ENCODE measurements at places on chromosomes 16 and 17. TPM values are rescaled to one million over a fixed set of nuclear protein-coding genes. Genes with fewer than 3 reads are reported as not detected.

- DNase-seq = no peak
- no peak overlapping the region for H3K27ac ChIP-seq
- H3K4me3 ChIP-seq = no peak overlapping the region
- no peaks in the 10 kb centered on the region for H3K4me1 ChIP-seq
Measured at GRCh38 chr17:82684228-82684841, 14.2 kb downstream of the RAB40B start.

GRCh38 chr17:42675348-42675964, 1.3 kb downstream of the PLEKHH3 start:
- peak; percentile 23 for DNase-seq
- H3K4me3 ChIP-seq = no peak overlapping the region
- H3K36me3 ChIP-seq = no peaks in the 10 kb centered on the region
- peaks cover 47% of the 10 kb centered on the region for H3K27me3 ChIP-seq
- H3K4me1 ChIP-seq = peaks cover 76% of the 10 kb centered on the region

DNA sequence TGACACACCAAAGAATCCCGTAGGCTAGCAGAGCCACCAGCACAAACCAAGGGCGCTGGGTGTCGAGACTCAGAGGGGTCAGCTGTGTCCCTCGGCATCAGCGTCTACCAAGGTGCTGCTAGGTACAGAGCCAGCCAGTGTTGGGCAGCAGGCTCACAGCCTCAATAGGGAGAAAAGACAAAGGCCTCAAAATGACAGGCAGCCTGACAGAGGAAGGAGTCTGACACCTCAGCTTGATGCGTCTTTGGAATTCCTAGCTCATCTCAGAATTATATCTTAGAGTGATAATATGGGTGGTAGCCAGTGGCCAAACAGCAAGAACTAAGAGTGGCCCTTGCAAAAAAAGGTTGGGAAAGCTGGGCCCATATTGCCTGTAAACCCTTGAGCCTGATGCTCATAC, 45.9 kb downstream of the HS3ST3B1 start:
- no peaks in the 10 kb centered on the region for H3K4me1 ChIP-seq
- no peak for DNase-seq
- H3K4me3 ChIP-seq = no peak overlapping the region
- H3K27me3 ChIP-seq = no peaks in the 10 kb centered on the region
- H3K27ac ChIP-seq = no peak overlapping the region
- H3K36me3 ChIP-seq = peaks cover 17% of the 10 kb centered on the region

GRCh38 chr16:73711406-73712080, 585.1 kb upstream of the PSMD7 start:
- no peaks in the 10 kb centered on the region for H3K4me1 ChIP-seq
- no peaks in the 10 kb centered on the region for H3K36me3 ChIP-seq
- H3K27me3 ChIP-seq = no peaks in the 10 kb centered on the region

GRCh38 chr17:44775136-44775837, 16.5 kb downstream of the ADAM11 start:
- peaks cover 2% of the 10 kb centered on the region for H3K27me3 ChIP-seq
- H3K36me3 ChIP-seq = no peaks in the 10 kb centered on the region
- peak; percentile 99 for DNase-seq
- H3K4me1 ChIP-seq = peaks cover 29% of the 10 kb centered on the region
- H3K4me3 ChIP-seq = peak overlapping the region; percentile 52
- H3K27ac ChIP-seq = no peak overlapping the region

- peaks cover 16% of the 10 kb centered on the region for H3K27me3 ChIP-seq
- no peaks in the 10 kb centered on the region for H3K36me3 ChIP-seq
- DNase-seq = no peak
- H3K4me1 ChIP-seq = peaks cover 13% of the 10 kb centered on the region
- H3K4me3 ChIP-seq = no peak overlapping the region
- H3K27ac ChIP-seq = no peak overlapping the region
Measured at GRCh38 chr17:38415250-38416194, 12.7 kb upstream of the ARHGAP23 start.

GRCh38 chr17:8080799-8081219, 6.7 kb downstream of the ALOX12B start:
- no peaks in the 10 kb centered on the region for H3K36me3 ChIP-seq
- no peak overlapping the region for H3K27ac ChIP-seq
- DNase-seq = no peak
- H3K4me3 ChIP-seq = no peak overlapping the region
- peaks cover 19% of the 10 kb centered on the region for H3K4me1 ChIP-seq

The ATP2A1 gene
- total RNA-seq = 0.75 TPM

The MYH2 gene
- total RNA-seq = not detected

- H3K4me3 ChIP-seq = no peak overlapping the region
- H3K36me3 ChIP-seq = peaks cover 14% of the 10 kb centered on the region
- H3K27ac ChIP-seq = peak overlapping the region; percentile 44
- no peaks in the 10 kb centered on the region for H3K27me3 ChIP-seq
Measured at GRCh38 chr17:3710951-3711383, 12.7 kb upstream of the HASPIN start.

- no peak overlapping the region for H3K27ac ChIP-seq
- H3K36me3 ChIP-seq = no peaks in the 10 kb centered on the region
- H3K27me3 ChIP-seq = peaks cover 27% of the 10 kb centered on the region
- H3K4me1 ChIP-seq = peaks cover 16% of the 10 kb centered on the region
- no peak overlapping the region for H3K4me3 ChIP-seq
Measured at GRCh38 chr17:41733348-41734138, 900 bp downstream of the HAP1 start.

- no peaks in the 10 kb centered on the region for H3K4me1 ChIP-seq
- no peak for DNase-seq
- no peak overlapping the region for H3K4me3 ChIP-seq
- H3K36me3 ChIP-seq = no peaks in the 10 kb centered on the region
- no peaks in the 10 kb centered on the region for H3K27me3 ChIP-seq
- H3K27ac ChIP-seq = no peak overlapping the region
Measured at GRCh38 chr16:57837305-57838125, 35.2 kb upstream of the KIFC3 start.

GRCh38 chr17:71667661-71668060, 453.2 kb upstream of the SOX9 start:
- H3K4me1 ChIP-seq = no peaks in the 10 kb centered on the region
- H3K27ac ChIP-seq = no peak overlapping the region
- H3K27me3 ChIP-seq = no peaks in the 10 kb centered on the region
- no peaks in the 10 kb centered on the region for H3K36me3 ChIP-seq
- DNase-seq = no peak

DNA sequence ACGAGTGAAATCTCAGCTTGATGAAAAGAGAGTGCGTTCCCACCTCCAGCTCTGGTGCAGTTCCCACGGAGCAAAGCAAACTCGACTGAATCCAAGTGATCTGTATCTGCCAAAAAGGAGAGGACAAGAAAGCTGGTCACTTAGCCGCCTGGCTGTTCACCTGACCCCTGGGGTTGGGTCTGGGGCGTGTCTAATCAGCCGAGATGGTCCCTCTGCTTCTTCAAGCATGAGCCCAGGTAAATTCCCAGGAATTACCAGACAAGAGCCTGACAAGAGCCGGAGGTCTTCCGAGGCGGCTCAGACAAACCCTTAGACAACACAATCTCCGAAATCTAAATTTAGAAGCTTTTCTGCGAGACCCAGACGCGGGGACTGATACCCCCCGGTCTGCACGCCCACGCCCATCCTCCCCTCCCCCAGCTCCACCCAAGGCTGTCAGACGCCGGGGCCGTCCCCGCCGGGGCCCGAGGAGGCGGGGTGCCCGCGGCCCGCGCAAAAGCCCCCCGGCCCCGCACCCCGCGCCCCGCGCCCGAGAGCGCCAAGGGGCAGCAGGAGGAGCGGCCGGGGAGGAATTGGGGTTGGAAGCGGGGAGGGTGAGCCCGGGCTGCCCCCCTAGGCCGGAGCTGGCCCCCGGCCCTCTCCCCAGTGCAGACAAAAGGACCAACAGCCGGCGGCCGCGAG, 674 bp downstream of the ZNF821 start:
- H3K36me3 ChIP-seq = no peaks in the 10 kb centered on the region
- H3K27ac ChIP-seq = peak overlapping the region; percentile 64
- peak overlapping the region; percentile 74 for H3K4me3 ChIP-seq
- peak; percentile 73 for DNase-seq

The TPSAB1 gene
- total RNA-seq = not detected

DNA sequence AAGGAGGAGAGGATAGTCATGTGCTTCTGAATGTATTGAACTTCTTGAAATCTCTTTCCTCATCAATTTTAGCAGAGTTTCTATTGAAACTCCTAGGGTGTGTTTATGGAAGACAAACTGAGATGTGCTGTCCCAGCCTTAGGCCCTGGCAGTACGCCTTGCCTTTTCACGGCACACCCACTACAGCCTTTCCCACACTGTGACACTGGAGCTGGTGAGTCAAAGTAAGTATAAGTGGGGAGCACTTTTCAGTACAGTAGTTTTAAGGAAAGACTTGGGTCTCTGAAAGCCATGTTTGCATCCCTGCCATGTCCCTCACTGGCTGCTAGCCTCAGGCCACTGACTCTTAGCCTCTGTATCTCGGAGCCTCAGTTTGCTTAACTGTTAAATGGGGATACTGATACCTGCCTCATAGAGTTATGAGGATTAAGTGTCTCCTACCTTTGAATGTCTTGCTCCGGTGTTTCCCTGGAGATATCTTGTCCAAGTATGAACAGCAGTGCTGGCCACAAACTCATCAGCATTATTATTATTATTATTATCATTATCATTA, 144.7 kb upstream of the CRHR1 start:
- no peak overlapping the region for H3K27ac ChIP-seq
- DNase-seq = no peak
- no peak overlapping the region for H3K4me3 ChIP-seq
- peaks cover 14% of the 10 kb centered on the region for H3K4me1 ChIP-seq

DNA sequence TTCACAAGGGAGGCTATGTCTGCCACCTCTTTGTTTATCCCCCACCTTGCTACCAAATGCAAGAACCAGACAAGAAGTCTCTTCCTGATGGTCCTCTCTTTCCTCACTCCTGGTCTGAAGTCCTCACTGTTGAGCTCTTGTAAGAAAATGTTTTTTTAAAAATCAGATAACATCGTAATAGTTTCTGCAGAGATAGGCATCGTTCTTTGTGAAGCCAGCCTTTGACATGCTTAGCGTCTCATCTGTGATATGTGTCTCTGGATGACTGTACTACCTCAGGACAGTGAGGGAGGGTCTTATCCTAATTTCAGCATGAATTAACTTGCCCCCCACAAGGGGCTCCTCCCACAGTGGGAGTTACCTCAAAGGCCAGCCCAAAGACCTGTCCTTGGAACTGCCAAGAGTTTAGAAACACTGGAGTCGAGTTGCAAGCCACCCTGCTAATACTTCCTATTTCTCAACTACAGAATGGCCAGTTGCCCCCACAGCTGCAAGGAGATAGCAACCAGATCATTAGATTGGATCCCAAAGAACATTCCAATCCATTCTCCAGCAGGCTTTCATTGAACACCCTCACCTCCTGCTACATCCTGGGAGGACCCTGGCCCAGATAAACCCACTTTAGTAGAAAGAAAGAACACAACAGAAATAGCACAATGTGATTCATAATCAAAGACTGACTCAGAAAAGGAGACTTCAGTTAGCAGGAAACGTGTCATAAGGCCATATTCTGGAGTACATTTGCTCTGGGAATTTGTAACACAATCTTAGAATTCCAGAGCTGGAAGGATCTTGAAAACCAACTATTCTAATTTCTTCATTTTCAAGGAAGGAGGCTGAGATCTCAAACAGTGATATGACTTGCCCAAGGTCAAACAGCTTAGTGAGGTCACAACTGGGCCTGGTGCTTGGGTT, 151.0 kb downstream of the IRX3 start:
- H3K27me3 ChIP-seq = no peaks in the 10 kb centered on the region
- H3K4me1 ChIP-seq = no peaks in the 10 kb centered on the region
- no peak for DNase-seq
- no peak overlapping the region for H3K4me3 ChIP-seq
- H3K27ac ChIP-seq = no peak overlapping the region

The KRT31 gene
- not detected for total RNA-seq

DNA sequence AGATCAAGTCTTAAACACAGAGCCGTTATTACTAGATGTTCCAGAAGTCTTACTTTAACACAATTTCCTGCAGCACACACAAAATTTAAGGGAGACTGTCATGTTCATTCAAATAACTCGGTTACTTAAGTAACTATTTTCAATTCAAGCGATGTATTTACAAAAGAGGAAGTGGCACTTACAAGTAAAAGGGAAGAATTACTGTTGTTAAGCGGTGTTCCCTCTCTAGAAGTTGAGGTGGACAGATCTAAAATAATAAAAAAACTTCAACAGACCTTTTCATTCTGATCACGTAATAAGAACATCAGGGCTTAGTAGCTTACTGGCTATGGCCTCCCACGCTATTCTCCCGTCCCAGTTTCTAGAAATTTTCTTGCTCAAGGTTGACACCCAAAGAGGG, 26.2 kb upstream of the TXNDC11 start:
- peaks cover 67% of the 10 kb centered on the region for H3K36me3 ChIP-seq
- no peaks in the 10 kb centered on the region for H3K27me3 ChIP-seq
- H3K4me3 ChIP-seq = no peak overlapping the region
- peak overlapping the region; percentile 56 for H3K27ac ChIP-seq
- peaks cover 5% of the 10 kb centered on the region for H3K4me1 ChIP-seq

DNA sequence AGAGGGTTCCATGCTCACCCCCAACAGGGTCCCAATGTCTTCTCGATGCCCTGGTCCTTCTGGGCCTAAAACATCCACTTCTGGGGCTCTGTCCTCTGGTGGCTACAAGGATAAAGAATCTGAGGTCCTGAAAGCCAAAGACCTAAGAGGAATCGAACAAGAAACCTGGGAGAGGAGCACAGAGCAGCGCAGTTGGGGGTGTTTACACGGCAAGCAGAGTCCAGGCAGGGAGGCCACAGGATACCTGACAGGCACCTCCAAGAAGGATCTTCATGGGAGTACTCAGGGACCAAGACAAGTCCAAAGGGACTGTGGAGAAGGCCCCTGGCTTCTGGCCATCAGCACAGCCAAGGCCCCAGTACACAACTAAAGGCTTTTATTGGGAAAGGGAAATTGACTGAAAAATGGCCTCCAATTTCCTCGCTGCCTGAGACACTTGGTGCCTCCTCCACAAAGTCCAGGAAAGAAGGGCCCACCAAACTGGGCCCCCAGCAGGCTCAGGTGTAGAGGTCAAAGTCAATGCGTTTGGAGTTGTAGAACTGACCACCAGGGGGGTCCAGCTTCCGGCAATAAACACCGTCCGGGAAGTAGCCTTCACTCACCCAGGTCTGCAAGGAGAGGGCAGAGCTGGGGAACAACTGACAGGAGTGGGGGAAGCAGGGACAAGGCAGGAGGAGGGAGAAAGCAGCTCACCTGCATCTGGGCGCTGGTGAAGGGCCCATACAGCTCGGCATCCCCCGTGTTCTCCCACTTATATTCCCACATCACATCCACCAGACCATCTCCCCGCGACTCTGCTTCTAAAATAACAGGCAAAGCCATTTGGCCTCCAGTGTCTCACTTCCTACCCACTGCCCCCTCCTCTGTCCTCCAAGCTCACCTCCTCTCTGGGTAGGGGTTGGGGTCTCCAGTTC, 2.4 kb downstream of the CD2BP2 start:
- no peak overlapping the region for H3K4me3 ChIP-seq
- H3K4me1 ChIP-seq = peaks cover 76% of the 10 kb centered on the region
- no peak for DNase-seq
- no peaks in the 10 kb centered on the region for H3K27me3 ChIP-seq

DNA sequence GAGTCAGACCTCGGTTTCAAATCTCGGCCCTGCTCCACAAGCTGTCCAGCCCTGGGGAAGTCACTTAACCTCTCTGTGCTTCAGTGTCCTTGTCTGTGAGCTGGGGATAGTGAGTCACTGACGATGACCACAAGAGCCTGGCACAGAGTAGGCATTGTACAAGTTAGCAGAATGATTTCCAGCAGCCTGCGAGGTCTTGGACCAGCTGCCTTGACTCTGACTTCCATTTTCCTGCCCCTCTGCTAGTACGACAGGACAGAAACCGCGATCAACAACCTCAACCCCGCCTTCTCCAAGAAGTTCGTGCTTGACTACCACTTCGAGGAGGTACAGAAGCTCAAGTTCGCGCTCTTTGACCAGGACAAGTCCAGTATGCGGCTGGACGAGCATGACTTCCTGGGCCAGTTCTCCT, 20.7 kb downstream of the CPNE2 start:
- H3K27me3 ChIP-seq = no peaks in the 10 kb centered on the region
- H3K4me1 ChIP-seq = no peaks in the 10 kb centered on the region
- no peak overlapping the region for H3K4me3 ChIP-seq
- no peaks in the 10 kb centered on the region for H3K36me3 ChIP-seq
- H3K27ac ChIP-seq = no peak overlapping the region
